ENCODE measurements at places on chromosomes 1 and 21.

- peak; percentile 1 for DNase-seq
These were observed 207.8 kb downstream of the DENND1B start for GRCh38 chr1:197567442-197567841.

DNA sequence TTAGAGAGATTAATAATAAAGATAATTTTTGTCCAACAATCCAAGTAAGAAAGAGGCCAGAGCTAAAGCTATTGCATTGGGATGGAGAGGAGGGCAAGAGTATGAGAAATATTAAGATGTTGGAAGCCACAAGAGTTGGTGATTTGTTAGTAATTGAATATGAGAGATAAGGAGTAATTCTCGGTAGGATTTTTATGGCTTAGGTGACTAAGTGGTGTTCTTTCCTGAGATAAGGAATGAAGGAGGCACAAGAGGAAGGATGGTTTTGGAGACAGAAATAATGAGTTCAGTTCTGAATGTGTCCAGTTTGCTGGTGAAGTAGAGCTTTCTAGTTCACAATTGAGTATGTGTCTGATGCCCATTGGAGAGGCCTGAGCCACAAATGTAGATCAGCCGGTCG is 9.4 kb downstream of the TRMT13 start:
- no peak for DNase-seq

- peak; percentile 16 for DNase-seq
These were observed 598.2 kb downstream of the PLPP3 start for GRCh38 chr1:55981010-55981650.

GRCh38 chr1:109225308-109225707 is 11.6 kb downstream of the SARS1 start:
- DNase-seq, result no peak

DNA sequence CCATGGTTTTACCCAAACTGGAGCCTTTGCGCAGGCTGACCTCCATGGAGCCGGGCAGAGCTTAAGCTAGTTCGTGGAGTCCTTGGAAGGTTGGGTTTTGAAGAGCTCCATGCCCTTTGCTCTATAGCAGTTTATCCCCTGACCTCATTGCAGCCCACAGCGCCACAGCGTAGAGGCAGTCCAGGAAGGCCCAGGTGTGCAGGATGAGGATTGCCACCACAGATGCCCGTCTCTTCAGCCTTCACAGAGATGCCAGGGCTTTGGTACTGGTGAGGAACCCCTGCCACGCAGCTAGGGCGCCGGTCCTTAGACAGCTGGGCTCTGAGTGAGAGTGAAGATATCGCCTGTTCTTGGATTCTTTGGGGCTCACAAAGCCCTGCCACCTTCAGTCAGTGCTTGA is 138.6 kb downstream of the PEX14 start:
- no peak for DNase-seq
